ENCODE measurements at places on chromosomes 1 and 21.

DNA sequence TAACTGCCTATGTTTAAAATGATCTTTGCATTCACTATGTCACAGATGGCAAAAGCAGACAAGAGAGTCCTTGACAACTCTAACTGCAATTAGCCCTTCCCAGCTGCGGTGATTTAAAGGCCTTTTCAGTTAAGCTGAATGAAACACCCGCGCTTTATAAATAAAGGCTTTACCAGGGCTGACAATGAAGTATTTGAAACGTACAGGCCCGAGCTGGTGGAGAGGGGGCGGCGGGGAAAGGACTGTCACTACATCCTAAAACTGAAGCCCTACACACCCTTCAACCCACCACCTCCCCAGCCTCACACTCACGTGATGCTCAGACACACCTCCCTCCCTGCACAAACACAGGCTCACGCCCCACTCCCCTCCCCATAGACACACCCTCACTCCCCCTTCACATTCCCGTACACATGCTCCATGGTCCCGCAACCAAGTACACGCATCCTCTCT lies 45.5 kb downstream of the GRIK3 start:
- H3K27me3 ChIP-seq, result no peaks in the 10 kb centered on the region
- no peak for DNase-seq
- no peak overlapping the region for H3K4me3 ChIP-seq
- no peaks in the 10 kb centered on the region for H3K36me3 ChIP-seq

- H3K4me3 ChIP-seq, result peak overlapping the region; percentile 93
- no peaks in the 10 kb centered on the region for H3K27me3 ChIP-seq
- peak overlapping the region; percentile 75 for H3K27ac ChIP-seq
- DNase-seq, result peak; percentile 67
- peaks cover 45% of the 10 kb centered on the region for H3K4me1 ChIP-seq
These were observed 1.3 kb downstream of the PCNT start for GRCh38 chr21:46325073-46325912.

DNA sequence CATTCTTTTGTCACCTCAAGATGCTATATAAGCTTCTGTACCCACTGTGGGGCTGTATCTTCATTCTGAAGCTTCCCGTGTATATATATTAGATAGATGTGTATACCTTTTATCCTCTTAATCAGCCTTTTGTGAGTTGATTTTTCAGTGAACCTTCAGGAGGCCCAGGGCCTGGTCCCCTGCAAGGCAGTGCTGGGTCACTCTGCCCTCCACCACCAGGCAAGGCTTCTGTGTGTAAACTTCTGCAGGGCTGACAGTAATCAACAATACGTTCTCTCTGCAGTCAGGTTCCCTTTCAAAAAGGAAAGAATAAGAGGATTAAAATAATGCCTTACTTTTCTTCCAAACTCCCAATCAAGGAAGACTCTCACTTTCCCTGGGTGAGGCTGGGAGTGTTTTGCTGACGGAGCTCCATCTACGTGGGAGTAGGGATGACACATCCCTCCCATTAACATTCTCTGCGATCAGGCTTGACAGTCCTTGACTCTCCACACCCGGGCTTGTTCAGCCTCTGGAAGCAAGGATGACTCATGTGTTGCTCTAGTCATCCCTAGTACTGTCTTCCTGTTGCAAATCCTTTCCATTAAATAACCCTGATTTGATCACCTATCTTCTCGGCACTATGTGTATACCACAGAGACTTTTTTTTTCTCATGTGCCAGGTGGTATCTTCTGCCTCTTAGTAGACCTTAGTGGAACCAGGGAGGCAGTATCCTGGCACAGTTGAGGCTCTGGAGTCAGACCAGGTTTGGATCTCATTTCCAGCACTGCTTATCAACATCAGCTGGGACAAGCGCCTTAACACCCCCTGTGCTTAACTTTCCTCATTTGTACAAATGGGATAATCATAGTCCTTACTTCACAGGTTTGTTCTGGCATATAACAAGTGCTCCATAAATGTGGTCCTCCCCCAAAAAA lies 70.3 kb upstream of the KCNK1 start:
- H3K27ac ChIP-seq, result no peak overlapping the region
- H3K4me1 ChIP-seq, result no peaks in the 10 kb centered on the region
- DNase-seq, result peak; percentile 56
- H3K4me3 ChIP-seq, result no peak overlapping the region
- H3K36me3 ChIP-seq, result no peaks in the 10 kb centered on the region

DNA sequence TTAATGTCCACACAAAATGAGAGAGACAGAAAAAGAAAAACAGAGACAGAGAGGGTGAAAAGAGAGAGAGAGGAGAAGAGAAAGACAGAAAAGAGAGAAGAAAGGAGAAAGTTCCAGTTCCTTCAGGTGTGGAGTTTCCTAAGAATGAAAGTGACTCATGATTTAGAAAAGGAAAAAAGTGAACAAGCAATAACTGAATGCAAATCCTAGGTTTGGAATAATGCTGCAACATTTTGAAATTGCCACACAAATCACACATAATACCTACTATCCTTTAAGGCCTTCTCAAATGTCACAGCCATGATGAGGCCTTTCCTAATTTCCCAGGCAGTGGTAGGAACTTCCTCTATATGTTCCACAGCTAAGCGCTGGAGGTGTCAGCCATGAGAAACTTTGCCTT lies 31.5 kb upstream of the XPR1 start:
- H3K36me3 ChIP-seq, result no peaks in the 10 kb centered on the region
- H3K4me1 ChIP-seq, result no peaks in the 10 kb centered on the region
- H3K4me3 ChIP-seq, result no peak overlapping the region
- no peak for DNase-seq
- H3K27ac ChIP-seq, result no peak overlapping the region

DNA sequence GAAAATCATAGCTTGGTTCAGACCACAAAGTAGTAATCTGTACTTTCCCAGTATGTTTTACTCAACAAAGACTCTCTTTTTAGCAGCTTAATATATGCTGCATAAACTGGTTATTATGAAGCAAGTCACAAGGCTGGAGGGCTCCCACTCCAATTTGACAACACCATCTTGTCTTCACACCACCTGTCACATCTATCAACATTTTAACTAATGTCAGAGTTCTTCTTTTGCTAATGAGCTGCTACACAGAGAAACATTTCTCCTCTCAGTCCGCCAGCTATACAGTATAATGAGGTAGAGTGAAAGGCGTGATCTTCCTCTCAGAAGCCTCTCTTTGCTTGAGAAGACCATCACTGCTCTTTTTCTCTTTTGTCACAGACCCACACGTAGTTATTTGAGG lies 230.1 kb downstream of the BARHL2 start:
- DNase-seq, result no peak
- H3K27me3 ChIP-seq, result no peaks in the 10 kb centered on the region
- H3K4me3 ChIP-seq, result no peak overlapping the region
- H3K27ac ChIP-seq, result no peak overlapping the region
- H3K36me3 ChIP-seq, result no peaks in the 10 kb centered on the region

GRCh38 chr1:79042539-79042938 lies 36.0 kb upstream of the ADGRL4 start:
- H3K27me3 ChIP-seq, result no peaks in the 10 kb centered on the region
- peaks cover 37% of the 10 kb centered on the region for H3K4me1 ChIP-seq
- H3K27ac ChIP-seq, result peak overlapping the region; percentile 93
- DNase-seq, result no peak

DNA sequence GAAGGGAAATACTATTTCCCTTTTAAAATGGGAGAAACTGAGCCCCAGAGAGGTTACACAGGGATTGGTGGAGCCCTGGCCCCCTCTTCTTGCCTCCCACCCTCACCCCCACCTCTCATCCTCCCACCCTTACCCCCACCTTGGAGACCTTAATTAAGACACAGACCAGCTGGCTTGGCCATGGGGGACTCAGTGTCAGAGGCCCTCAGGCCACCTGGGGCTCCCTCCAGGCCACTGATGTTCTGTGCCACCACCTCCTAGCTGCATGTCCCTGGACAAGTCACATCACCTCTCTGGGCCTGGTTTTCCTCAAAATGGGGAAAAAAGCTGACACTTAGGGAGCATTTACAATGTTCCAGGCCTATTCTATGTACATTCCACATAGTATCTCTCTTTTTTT lies 51.5 kb downstream of the SDC3 start:
- H3K4me1 ChIP-seq, result peaks cover 22% of the 10 kb centered on the region
- H3K36me3 ChIP-seq, result no peaks in the 10 kb centered on the region
- H3K4me3 ChIP-seq, result no peak overlapping the region
- no peak for DNase-seq

- H3K36me3 ChIP-seq, result no peaks in the 10 kb centered on the region
- no peak overlapping the region for H3K4me3 ChIP-seq
- H3K27ac ChIP-seq, result no peak overlapping the region
These were observed 757.1 kb downstream of the KCNT2 start for GRCh38 chr1:195851016-195851601.

Data from SJSA1 (cell line).